ENCODE measurements at places on chromosomes 12 and 14. TPM values are rescaled to one million over a fixed set of nuclear protein-coding genes. Genes with fewer than 3 reads are reported as not detected.
A peak's percentile ranks its signal among the peaks of the same experiment; 100 is the strongest.

DNA sequence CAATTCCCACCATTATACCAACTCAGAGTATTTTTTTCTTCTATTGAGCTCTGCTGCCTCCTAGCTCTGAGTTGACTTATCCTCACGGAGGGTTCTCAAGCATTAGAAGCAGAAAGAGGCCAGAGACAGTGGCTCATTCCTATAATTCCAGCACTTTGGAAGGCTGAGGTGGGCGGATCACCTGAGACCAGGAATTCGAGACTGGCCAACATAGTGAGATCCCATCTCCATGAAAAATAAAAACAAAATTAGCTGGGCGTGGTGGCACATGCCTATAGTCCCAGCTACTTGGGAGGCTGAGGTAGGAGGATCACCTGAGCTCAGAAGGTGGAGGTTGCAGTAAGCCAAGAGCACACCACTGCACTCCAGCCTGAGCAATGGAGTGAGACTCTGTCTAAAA lies 21.0 kb downstream of the HPD start:
- no peaks in the 10 kb centered on the region for H3K36me3 ChIP-seq
- no peak for DNase-seq
- H3K27me3 ChIP-seq, result no peaks in the 10 kb centered on the region

GRCh38 chr12:2415568-2415944 lies 362.8 kb downstream of the CACNA1C start:
- no peak for DNase-seq
- H3K36me3 ChIP-seq, result no peaks in the 10 kb centered on the region
- H3K4me1 ChIP-seq, result no peaks in the 10 kb centered on the region
- H3K27me3 ChIP-seq, result no peaks in the 10 kb centered on the region

- no peaks in the 10 kb centered on the region for H3K4me1 ChIP-seq
- H3K27me3 ChIP-seq, result no peaks in the 10 kb centered on the region
- no peak for DNase-seq
- no peaks in the 10 kb centered on the region for H3K36me3 ChIP-seq
Measured at GRCh38 chr12:130484221-130484620, 146.5 kb downstream of the PIWIL1 start.

DNA sequence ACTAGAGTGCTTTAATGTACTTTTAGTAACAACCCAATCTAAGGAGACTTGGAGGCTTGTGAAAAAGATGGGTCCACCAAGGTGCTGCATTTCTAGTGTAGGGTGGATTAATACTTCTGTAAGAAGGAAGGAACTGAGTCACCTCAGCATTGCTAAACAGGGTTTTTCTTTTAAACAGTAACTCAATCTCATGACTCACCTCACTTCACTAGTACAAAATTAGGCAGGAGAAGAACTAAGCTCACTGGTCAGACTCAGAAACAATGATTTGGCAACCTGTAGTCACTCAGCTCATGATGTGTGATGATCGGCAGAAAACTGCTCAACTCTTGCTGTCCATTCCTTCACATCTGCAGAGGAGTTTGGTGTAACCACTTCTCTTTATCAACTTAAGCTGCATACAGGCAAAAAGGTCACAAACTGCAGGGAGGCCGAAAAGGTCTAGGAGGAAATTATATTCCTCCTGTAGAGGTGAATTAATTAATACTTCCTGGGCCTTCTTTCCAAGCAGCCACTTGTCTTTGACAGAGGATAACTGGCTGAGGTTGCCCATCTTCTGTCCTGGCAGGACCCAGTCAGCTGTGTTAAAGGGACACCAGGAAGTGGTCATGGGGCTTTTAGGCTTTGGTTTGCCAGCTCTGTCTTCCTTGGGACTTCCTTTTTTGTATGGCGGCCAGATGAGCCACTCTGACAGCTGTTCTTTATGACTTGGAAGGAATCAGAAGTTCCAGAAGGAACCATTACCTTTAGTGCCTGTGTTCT lies 466.9 kb downstream of the FUT8 start:
- no peak overlapping the region for H3K4me3 ChIP-seq
- H3K4me1 ChIP-seq, result no peaks in the 10 kb centered on the region
- no peak for DNase-seq
- no peaks in the 10 kb centered on the region for H3K36me3 ChIP-seq
- H3K27me3 ChIP-seq, result no peaks in the 10 kb centered on the region
- H3K27ac ChIP-seq, result no peak overlapping the region

- H3K27ac ChIP-seq, result no peak overlapping the region
- no peaks in the 10 kb centered on the region for H3K36me3 ChIP-seq
Measured at GRCh38 chr12:67474934-67475620, 173.5 kb upstream of the DYRK2 start.

GRCh38 chr14:68978172-68978911 lies 760 bp downstream of the ACTN1 start:
- DNase-seq, result peak; percentile 70
- H3K27ac ChIP-seq, result peak overlapping the region; percentile 96
- no peaks in the 10 kb centered on the region for H3K36me3 ChIP-seq
- no peaks in the 10 kb centered on the region for H3K27me3 ChIP-seq

Gene SPTB
- 0.42 TPM for total RNA-seq

Gene PZP
- total RNA-seq, result 0.05 TPM

Gene GPR162
- 2.7 TPM for total RNA-seq

Gene ARHGAP9
- 5.5 TPM for total RNA-seq

Measured in colonic mucosa (tissue), 4 donors.